ENCODE measurements at places on chromosomes 5 and 9.
A peak's percentile ranks its signal among the peaks of the same experiment; 100 is the strongest.

DNA sequence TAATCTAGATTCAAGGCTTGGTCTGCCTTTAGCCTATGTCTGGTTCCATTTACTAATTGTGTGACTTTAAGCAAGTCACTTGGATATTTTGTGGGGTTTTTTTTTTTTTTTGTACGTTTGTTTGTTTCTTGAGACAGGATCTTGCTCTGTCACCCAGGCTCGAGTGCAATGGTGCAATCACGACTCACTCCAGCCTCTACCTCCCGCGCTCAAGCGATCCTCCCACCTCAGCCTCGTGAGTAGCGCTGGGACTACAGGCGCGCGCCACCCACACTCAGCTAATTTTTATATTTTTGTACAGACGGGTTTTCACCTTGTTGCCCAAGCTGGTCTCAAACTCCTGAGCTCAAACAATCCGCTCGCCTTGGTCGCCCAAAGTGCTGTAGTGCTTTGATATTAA is 1.1 kb upstream of the PFDN1 start:
- peaks cover 2% of the 10 kb centered on the region for H3K27me3 ChIP-seq
- no peaks in the 10 kb centered on the region for H3K36me3 ChIP-seq
- peak overlapping the region; percentile 70 for H3K27ac ChIP-seq
- H3K4me3 ChIP-seq, result no peak overlapping the region

DNA sequence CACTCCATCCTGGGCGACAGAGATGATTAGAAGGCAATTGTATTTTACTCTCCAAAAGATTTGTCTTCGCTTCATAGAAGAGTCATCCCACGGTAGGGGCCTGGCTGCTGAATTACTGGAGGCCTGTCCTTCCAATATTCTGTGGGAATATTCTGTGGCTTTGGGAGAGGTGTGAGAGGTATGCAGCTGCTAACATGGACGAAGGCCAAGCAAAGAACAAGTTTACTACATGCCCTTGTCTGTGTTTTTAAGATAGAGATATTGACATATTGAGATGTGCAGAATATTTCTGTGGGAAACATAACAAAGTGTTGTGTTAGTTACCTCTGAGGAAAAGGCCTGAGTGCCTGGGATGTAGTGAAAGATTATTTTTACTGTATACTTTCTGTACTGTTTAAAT is 71.8 kb upstream of the SMIM15 start:
- peaks cover 3% of the 10 kb centered on the region for H3K36me3 ChIP-seq
- H3K4me3 ChIP-seq, result no peak overlapping the region

DNA sequence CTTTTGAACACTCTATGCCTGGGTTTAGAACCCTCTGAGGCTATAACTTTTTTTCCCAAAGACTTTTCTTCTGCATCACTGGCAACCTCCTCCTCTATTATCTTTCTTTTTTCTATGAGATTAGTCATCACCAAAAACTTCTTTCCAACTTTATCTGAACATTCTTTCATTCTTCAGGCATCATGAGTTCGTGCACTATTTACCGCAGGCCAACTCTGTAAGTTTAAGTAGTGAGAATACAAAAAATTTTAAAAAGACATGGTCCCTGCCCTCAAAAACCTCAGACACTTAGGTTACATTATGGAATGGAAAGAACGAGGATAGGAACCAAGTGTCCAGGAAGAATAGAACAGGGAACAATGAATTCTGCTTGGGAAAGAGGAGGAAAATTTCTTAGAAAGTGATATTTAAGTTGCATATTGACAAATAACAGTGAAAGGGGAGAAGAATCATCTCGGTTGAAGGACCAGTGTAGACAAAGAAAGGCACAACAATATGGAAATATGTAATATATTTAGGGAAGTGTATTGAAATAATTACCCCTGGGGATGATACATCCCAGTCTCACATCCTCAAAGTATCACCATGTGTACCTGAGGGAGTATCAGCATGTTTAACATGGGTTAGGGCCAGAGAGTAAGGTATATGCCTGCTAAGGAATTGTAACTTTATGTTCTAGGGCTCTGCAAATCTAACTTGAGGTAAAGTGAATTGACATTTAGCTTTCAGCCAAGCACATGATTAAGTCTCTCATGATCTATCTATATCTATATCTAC is 196.5 kb upstream of the NREP start:
- H3K27ac ChIP-seq, result no peak overlapping the region
- DNase-seq, result no peak
- no peaks in the 10 kb centered on the region for H3K36me3 ChIP-seq
- peaks cover 2% of the 10 kb centered on the region for H3K27me3 ChIP-seq

- H3K4me1 ChIP-seq, result no peaks in the 10 kb centered on the region
- no peak for DNase-seq
- no peak overlapping the region for H3K4me3 ChIP-seq
- no peak overlapping the region for H3K27ac ChIP-seq
Observed at GRCh38 chr5:31062902-31063580, 130.4 kb upstream of the CDH6 start.

DNA sequence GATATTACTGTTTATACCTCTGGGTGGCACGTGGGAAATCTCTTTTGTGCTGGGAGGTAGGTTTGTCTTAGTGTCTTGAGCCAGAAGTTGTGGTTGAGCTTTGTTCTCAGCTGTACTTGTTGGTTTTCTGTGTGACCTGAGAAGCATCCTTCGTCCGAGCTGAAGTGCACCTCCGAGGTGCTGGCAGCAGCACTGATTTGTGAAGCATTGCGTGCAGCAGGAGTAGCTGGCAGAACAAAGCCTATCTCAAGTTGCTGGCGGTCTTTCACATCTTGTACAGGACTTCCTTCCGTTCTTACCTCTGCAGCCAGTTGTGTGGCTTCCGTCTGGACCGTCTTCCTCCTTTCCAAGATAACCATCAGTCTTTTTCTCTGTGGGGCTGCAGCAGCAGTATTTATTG is 4.3 kb downstream of the PRRC2B start:
- DNase-seq, result no peak
- peaks cover 58% of the 10 kb centered on the region for H3K4me1 ChIP-seq
- H3K27me3 ChIP-seq, result peaks cover 13% of the 10 kb centered on the region
- peak overlapping the region; percentile 93 for H3K27ac ChIP-seq
- H3K36me3 ChIP-seq, result peaks cover 8% of the 10 kb centered on the region
- peak overlapping the region; percentile 99 for H3K4me3 ChIP-seq

GRCh38 chr9:15249042-15249818 is 57.8 kb downstream of the TTC39B start:
- H3K27ac ChIP-seq, result peak overlapping the region; percentile 81
- H3K4me3 ChIP-seq, result no peak overlapping the region
- H3K4me1 ChIP-seq, result peaks cover 14% of the 10 kb centered on the region
- DNase-seq, result peak; percentile 20

DNA sequence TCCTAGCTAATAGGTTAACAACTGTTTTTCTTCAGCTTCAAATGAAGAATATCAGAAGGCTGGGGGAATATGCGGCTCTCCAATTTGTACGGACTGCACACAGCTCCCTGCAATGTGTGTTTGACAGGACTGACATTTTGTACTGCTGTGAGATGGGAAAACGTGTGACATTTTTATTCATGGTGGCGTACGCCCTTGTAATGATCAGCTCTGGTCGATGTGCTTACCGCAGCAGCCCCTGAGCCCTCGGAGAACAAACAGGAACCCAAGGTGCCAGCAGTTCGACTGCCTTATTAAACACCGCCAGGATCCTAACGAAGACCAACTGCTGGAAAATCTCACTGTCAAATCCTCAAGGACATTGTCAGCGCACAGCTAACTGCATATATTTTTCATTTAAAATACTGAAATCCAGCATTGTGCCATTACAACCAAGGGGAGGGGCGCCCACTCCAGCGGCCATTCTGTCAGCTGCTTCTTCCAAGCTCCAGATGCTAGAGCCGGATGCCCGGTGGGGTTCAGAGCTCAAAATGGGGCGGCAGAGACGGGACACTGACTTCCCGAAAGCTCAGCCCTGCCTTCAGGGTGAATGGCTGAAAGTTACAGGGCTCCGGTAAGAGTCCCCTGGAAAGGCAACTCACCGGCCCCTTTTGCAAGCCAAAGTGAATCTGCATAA is 66.8 kb downstream of the CRB2 start:
- no peak overlapping the region for H3K4me3 ChIP-seq
- peaks cover 14% of the 10 kb centered on the region for H3K36me3 ChIP-seq
- no peak for DNase-seq
- no peak overlapping the region for H3K27ac ChIP-seq

DNA sequence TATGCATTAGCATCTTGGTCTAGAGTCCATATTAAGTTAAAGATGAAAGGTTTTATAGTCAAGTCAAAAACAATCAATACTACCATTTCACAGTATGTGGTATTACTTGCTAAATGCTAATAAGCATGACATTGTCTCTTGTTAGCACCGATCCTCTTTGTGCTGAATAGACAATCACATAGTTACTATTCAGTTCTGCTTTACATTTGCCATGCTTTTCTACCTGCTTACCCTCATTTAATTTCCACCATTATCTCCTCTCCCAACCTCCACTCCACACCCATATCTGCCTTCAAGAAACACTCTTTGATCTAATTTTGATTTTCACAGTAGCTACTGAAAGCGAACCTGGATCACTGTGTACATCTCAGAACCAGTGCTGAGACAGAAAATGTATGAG is 16.8 kb downstream of the MEGF9 start:
- no peaks in the 10 kb centered on the region for H3K27me3 ChIP-seq
- peaks cover 8% of the 10 kb centered on the region for H3K4me1 ChIP-seq
- no peak overlapping the region for H3K4me3 ChIP-seq
- DNase-seq, result no peak
- no peak overlapping the region for H3K27ac ChIP-seq

GRCh38 chr5:11324521-11325289 is 563.7 kb upstream of the DAP start:
- DNase-seq, result no peak
- no peaks in the 10 kb centered on the region for H3K36me3 ChIP-seq
- H3K27me3 ChIP-seq, result no peaks in the 10 kb centered on the region
- H3K4me1 ChIP-seq, result no peaks in the 10 kb centered on the region

- H3K4me1 ChIP-seq, result peaks cover 17% of the 10 kb centered on the region
- H3K27me3 ChIP-seq, result peaks cover 3% of the 10 kb centered on the region
- no peak for DNase-seq
- peaks cover 29% of the 10 kb centered on the region for H3K36me3 ChIP-seq
- no peak overlapping the region for H3K4me3 ChIP-seq
Observed at GRCh38 chr9:130137641-130138081, 34.5 kb upstream of the NCS1 start.

GRCh38 chr5:167665841-167666375 is 625.5 kb upstream of the WWC1 start:
- peaks cover 7% of the 10 kb centered on the region for H3K4me1 ChIP-seq
- no peaks in the 10 kb centered on the region for H3K36me3 ChIP-seq
- no peak for DNase-seq
- H3K27ac ChIP-seq, result no peak overlapping the region
- no peak overlapping the region for H3K4me3 ChIP-seq
- H3K27me3 ChIP-seq, result no peaks in the 10 kb centered on the region

DNA sequence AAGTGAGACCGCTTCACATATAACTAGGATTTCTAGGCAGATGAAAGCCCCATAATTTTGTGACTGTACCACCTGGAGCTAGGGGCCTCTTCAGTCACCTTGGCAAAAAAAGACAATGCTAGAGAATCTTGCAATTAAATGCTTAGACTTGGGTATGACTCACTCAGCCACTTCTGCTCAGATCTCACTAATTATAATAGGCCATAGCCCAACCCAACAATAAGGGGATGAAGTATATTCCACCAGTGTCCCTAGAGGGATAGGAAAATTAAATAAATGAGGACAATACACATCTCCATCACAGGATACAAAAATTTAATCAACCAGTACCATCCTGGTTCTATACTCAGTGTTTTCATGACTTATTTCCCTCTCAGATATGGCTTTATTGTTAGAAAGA is 1079.9 kb upstream of the C9orf72 start:
- no peak overlapping the region for H3K27ac ChIP-seq
- H3K4me3 ChIP-seq, result no peak overlapping the region
- H3K4me1 ChIP-seq, result peaks cover 12% of the 10 kb centered on the region
- H3K27me3 ChIP-seq, result peaks cover 1% of the 10 kb centered on the region
- H3K36me3 ChIP-seq, result no peaks in the 10 kb centered on the region

DNA sequence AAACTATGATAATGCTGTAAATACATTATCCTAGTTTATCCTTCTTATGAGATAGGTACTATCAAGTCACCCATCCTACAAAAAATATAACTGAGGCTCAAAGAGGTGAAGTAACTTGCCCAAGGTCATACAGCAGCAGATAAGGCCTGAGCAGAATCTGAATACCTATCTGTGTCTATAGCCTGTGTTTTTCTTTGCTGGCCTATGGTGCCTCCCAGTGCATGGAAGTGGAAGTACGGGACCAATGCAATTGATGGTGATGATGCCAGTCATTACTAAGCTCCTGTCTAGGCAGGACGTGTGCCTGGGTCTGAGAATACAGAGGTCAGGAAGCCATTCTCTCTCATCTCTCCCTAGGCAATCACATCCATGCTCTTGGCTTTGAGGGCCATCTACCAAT is 67.8 kb downstream of the FAT2 start:
- no peak overlapping the region for H3K4me3 ChIP-seq
- H3K27me3 ChIP-seq, result peaks cover 5% of the 10 kb centered on the region

GRCh38 chr9:22117511-22118384 is 108.6 kb upstream of the CDKN2B start:
- DNase-seq, result no peak
- no peak overlapping the region for H3K27ac ChIP-seq
- H3K4me3 ChIP-seq, result no peak overlapping the region
- H3K27me3 ChIP-seq, result peaks cover 3% of the 10 kb centered on the region
- no peaks in the 10 kb centered on the region for H3K36me3 ChIP-seq
- H3K4me1 ChIP-seq, result peaks cover 9% of the 10 kb centered on the region

- H3K4me3 ChIP-seq, result no peak overlapping the region
- DNase-seq, result peak; percentile 7
- no peak overlapping the region for H3K27ac ChIP-seq
- H3K36me3 ChIP-seq, result no peaks in the 10 kb centered on the region
- peaks cover 4% of the 10 kb centered on the region for H3K4me1 ChIP-seq
- peaks cover 2% of the 10 kb centered on the region for H3K27me3 ChIP-seq
Observed at GRCh38 chr5:76145945-76146344, 62.8 kb downstream of the SV2C start.

- peaks cover 12% of the 10 kb centered on the region for H3K4me1 ChIP-seq
- no peak overlapping the region for H3K27ac ChIP-seq
- H3K36me3 ChIP-seq, result no peaks in the 10 kb centered on the region
- no peak for DNase-seq
- peaks cover 29% of the 10 kb centered on the region for H3K27me3 ChIP-seq
Observed at GRCh38 chr5:160242145-160242544, 12.8 kb downstream of the FABP6 start.

- no peak for DNase-seq
- H3K27me3 ChIP-seq, result peaks cover 7% of the 10 kb centered on the region
- H3K27ac ChIP-seq, result no peak overlapping the region
- peak overlapping the region; percentile 7 for H3K4me3 ChIP-seq
Observed at GRCh38 chr9:129873563-129874190, 38.4 kb downstream of the USP20 start.

- peaks cover 8% of the 10 kb centered on the region for H3K27me3 ChIP-seq
- H3K36me3 ChIP-seq, result no peaks in the 10 kb centered on the region
- no peak for DNase-seq
- no peak overlapping the region for H3K27ac ChIP-seq
- H3K4me1 ChIP-seq, result no peaks in the 10 kb centered on the region
- H3K4me3 ChIP-seq, result no peak overlapping the region
Observed at GRCh38 chr9:134295101-134295745, 31.0 kb upstream of the RXRA start.

- peaks cover 11% of the 10 kb centered on the region for H3K4me1 ChIP-seq
- no peak for DNase-seq
- no peak overlapping the region for H3K4me3 ChIP-seq
- no peaks in the 10 kb centered on the region for H3K36me3 ChIP-seq
- H3K27ac ChIP-seq, result no peak overlapping the region
Observed at GRCh38 chr5:140383300-140383699, 18.3 kb upstream of the ANKHD1 start.

- H3K4me1 ChIP-seq, result peaks cover 4% of the 10 kb centered on the region
- H3K4me3 ChIP-seq, result no peak overlapping the region
- H3K27ac ChIP-seq, result no peak overlapping the region
- DNase-seq, result no peak
- no peaks in the 10 kb centered on the region for H3K36me3 ChIP-seq
Observed at GRCh38 chr9:107064378-107064777, 201.4 kb downstream of the ZNF462 start.

All from endothelial cell (in vitro differentiated cells).